ENCODE measurements at places on chromosomes 7 and 10.

DNA sequence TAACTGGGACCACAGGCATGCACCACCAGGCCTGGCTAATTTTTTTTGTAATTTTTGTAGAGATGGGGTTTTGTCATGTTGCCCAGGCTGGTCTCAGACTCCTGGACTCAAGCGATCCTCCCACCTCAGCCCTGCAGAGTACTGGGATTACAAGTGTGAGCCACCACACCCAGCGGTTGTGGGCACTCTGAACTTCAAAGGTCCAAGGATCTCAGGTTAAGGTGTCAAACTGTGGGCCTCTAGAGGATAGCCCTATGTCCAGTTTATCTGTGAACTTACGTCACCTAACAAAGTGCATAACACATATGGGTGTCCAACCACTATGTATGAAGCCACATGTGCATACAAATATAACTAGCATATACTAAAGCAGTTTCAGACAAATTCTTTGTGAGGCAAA, 3.2 kb upstream of the IL2RA start:
- DNase-seq = no peak

DNA sequence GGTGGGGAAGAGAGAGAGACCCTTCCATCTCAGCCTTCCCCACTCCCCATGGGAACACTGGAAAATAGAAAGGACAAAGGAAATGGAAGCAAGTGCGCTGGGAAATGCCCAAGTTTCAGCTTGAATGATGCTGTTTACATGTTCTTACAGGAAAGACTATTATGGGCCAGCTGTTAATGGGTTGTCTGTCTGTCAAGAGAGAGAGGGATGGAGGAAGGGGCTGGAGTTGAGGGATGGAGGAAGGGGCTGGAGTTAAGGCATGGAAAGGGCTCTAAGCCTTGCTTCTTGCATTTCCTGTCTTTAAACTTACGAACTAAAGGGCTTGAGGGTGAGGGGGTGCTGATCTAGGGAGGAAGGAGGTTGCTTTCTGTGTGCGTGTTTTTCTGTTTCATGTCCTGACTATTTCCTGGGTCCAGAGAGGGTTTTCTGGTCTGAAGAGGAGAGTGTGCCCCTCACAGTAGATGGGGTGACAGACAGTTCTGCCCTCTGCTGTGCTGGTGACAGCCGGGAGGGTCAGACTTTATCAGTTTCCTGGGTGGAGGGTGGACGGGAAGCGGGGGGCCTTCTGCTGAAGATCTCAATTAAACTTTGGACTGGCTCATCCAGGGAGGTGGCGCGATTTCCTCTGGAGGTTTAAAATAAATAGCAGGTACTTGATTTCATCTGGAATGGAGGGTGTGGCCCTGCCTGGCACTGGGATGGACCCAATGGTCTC, 30.5 kb downstream of the GRK5 start:
- DNase-seq = no peak

- no peak for DNase-seq
Observed at GRCh38 chr10:593901-594457, 95.5 kb downstream of the DIP2C start.

- DNase-seq = no peak
Observed at GRCh38 chr7:156820445-156821063, 72.4 kb downstream of the LMBR1 start.

GRCh38 chr10:97915346-97916131, 65.9 kb downstream of the GOLGA7B start:
- no peak for DNase-seq

- DNase-seq = no peak
Observed at GRCh38 chr10:77403761-77404160, 233.8 kb downstream of the KCNMA1 start.

DNA sequence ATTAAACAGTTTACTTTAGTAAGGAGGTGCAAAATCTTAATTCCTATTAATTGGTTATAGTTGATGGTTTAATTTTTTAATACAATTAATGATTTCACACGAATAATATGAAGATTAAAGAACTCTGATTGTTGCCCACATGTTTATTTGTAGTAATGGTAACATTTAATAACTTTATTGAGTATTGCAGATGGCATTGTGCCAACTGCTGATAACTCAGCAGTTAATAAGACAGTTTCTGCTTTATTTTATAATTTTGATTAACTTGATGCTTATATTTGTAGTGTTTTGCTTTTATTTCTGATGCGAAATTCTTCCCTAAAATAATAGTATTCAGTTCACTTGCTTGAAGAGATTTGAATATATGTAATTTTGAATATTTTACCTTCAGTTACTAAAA, 2.8 kb downstream of the DNAJB9 start:
- no peak for DNase-seq

DNA sequence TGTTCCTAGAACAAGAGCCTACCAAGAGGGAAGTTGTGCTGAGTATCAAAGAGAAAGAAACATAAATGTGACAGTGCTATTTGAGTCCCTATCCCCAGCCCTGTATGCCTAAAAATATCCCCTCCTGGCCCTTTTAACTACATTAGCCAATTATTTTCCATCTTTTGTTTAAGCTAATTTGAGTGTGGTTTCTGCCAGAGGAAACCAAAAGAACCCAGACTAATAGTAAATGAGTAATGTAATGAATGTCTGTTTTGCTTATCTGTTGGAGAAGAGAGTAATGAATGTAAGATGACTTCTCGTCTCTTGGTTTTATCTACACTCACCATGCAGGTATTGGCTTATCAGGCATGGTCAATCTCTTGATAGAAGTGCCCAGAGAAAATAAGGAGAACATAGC, 134.4 kb upstream of the CDK1 start:
- no peak for DNase-seq

DNA sequence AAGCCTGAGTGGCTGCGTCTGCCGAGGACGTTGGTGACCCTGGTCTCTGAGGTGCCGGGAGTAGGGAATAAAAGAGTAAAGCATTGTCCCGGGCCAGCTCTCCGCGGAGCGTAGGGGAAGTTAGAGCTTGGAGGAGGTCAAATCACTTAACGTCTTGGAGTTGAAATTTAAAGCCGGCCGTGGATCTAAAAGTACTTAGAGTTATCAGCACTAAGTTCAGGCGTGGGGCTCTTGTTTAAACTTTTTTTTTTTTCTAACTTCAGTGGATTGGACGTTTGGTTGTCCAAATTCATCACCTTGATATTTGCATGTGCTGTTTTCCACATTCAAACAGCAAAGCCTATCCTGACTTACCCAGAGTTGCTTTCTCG, 700 bp downstream of the NIPSNAP2 start:
- no peak for DNase-seq
